ENCODE measurements at places on chromosomes 16 and 17.
A peak's percentile ranks its signal among the peaks of the same experiment; 100 is the strongest.

DNA sequence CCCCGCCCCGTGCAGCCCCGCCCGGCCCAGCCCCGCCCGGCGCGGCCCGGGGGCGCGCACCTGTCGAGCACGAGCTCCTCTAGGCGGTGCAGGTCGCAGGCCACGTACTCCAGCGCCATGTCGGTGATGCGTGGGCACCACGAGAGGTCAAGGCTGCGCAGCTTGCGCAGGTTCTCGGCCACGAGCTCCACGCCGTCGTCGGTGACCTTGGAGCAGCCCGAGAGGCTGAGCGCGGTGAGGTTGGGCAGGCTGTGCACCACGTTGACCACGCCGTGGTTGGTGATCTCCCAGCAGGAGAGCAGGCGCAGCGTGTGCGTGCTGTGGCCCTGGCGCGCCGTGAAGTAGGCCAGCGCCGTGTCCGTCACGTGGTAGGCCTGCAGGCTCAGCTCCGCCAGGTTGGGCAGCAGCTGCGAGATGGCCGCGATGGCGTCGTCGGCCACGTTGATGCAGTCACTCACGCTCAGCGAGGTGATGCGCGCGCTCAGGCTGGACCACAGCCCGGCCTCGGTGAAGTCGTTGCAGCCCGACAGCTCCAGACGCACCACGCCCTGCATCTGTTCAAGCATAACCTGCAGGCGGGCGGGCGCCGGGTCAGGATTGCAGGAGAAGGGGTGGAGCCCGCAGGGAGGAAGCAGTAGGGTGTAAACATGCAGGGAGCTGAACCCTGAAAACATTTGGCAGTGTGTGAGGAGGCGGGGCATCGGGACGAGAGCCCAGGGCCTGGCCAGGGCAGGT lies 5.3 kb upstream of the WDR24 start:
- peak; percentile 78 for DNase-seq

GRCh38 chr16:57021757-57022156 lies 32.4 kb downstream of the NLRC5 start:
- DNase-seq, result no peak

GRCh38 chr17:3903881-3904290 lies 11.0 kb upstream of the CAMKK1 start:
- no peak for DNase-seq

DNA sequence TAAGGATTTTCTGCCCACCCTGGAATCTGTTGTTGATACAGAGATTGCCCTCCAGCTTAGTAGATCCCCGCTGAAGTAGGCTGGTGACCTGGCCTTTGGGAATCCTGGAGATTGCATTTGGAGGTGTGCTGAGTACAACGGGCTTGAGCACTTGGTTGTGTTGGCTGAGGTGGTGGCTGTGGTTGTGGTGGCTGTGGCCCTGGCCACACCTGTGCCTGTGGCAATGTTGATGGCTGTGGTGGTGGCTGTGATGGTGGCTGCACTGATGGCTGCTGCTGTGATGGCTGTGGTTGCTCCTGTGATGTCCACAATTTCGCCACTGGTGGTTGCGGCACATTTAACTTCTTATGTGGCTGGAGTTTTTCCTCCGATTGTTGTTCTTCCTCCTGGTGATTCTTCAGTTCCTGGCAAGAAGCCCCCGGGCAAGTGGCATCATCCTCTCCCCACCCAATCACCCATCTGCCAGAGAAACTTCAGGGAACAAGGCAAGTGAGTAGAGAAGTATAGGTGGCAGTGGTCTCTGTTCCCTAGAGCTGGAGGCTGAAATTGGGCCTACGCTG lies 4.2 kb downstream of the CCDC200 start:
- no peak for DNase-seq

DNA sequence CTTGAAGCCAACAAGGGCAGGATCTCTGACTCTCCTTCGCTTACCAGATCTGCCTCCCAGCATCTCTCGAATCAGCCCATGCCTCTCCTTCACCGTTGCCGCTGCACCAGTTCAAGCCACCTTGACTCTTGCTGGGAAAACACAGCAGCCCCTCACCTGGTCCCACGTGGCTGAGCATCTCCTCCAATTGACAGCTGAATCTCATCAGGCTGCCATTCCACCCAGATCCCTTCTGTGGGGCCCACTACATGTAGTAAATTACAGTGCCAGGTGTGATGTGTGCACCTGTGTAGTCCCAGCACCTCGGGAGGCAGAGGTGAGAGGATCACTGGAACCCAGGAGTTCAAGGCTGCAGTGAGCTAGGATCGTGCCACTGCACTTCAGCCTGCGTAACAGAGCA lies 37.8 kb upstream of the C16orf78 start:
- no peak for DNase-seq

- no peak for DNase-seq
These were observed 74.6 kb downstream of the ZNF18 start for GRCh38 chr17:11922638-11923037.

DNA sequence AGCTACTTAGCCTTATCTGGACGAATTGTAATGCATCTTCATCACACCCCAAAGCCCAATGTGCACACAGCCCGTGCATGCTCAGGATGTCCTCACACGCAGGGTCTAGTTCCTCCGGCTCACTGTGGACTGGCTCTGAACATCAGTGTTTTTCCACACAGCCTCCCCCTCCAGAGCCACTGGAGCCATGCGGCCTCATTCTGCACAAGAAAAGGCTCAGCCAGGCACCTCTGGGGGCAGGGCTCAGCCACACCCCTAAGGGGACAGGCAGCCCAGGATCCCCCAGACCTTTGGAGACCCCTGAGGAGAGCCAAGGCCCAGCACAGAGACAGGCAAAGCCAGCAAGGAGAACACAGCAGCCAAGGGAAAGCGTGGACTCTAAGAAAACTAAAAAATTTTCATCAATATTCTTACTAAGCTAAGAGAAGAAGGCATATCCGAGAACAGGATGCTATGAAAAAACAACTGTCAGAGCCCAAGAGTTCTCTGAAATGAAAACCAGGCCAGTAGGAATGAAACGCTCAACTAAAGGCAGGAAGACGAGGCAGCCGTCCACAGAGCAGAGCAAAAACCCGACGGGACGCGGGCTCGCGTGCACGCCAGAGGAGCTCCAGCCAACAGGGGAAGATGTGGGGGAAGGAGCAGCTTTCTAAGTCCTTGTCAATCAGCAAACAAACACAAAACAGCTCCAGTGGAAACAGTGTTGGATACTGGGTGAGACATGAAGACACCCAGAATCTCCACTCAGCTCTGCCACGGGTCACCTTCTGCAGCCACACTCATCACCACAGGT lies 34.5 kb downstream of the MAP1LC3B start:
- DNase-seq, result no peak

DNA sequence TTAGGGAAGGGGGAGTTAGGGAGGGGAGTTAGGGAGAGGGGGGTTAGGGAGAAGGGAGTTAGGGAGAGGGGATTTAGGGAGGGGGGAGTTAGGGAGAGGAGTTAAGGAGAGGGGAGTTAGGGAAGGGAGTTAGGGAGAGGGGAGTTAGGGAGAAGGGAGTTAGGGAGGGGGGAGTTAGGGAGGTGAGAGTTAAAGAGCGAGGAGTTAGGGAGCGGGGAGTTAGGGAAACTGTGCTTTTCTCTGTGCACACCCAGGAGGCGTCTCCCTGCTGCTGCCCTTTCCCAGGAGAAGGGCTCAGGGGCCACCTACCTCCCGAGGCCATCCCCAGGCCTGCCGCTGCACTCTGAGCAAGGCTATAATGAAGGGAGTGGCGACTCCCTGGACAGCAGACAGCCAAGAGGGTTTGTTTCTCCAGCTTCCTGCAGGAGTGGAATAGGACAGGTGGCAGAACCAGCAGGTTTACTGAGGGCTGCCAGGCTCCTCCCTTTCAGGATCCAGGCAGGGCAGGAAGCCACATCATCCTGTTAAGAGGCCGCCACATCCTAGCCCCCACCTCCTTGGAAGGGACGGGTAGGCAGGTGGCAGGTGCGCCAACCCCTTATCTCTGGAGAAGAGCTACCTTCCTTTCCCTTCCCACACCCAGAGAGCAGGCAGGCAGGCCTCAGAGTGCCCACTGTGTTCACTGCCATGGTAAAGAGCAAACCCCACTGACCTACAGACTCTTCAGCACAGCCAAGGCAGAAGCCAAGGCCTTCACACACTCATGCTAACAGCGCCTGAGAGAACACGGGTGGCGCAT lies 4.3 kb downstream of the CANT1 start:
- DNase-seq, result no peak

DNA sequence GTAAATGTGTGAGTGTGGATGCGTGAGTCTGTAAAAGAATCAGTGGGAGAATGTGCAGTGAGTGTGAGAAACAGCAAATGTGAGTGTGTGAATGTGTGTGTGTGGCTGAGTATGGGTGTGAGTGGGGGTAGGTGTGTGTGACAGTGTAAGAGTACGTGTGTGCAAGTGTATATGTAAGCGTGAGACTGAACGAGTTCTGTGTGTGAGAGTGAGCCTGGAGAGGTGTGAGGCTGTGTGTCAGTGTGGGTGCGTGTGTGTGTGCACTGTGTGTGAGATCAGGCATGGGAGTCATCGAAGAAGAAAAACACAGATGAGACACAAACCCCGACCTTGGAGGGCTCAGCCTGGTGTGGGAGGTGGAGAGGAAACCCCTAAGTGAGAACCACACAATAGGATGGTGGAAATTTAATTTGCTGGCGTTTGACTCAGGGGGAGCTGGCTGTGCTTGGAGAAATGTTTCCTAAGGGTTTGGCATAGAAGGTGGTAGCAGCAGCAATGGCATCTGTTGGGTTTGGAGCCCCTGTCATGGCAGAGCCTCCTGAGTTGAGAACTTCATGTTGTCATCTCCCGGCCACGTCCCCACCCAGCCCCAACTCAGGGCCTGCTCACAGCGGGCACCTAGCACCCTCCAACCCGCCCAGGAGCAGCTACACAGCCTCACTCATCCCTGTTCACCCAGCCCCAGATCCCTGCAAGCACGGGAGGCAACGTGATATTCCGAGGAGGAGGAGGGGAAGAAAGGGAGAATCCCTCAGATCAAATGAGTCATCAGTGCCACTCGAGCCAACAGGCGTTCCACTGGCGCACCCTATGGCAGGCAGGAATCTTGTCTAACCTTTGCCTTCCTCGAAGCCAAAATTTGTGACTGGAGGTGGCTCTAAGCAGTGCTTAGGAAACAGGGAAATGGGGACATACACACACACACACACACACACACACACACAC lies 14.3 kb upstream of the NUBP1 start:
- DNase-seq, result peak; percentile 71

DNA sequence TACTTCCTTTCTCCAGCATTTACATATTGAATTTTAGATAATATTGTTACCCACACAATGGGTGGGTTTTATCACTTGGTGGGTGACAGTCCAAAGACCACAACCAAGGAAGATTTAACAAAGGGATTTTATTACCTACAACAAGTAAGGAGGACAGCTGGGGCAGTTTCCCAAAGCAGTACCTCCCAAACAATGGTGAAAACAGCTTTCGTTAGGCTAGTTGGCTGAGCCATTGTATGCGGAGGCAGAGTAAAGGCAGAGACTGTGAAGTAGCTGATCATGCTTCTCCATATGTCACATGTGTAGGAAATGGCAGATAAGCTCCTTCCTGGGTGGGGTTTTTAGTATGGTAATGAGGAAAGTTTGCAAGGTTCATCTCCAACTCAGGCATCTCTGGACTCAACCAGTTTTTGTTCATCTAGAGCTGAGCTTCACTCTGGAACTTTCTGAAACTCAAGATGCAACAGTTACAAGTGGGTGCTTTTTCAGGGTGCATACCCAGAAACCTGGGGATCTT lies 104.3 kb upstream of the PSMD7 start:
- no peak for DNase-seq

DNA sequence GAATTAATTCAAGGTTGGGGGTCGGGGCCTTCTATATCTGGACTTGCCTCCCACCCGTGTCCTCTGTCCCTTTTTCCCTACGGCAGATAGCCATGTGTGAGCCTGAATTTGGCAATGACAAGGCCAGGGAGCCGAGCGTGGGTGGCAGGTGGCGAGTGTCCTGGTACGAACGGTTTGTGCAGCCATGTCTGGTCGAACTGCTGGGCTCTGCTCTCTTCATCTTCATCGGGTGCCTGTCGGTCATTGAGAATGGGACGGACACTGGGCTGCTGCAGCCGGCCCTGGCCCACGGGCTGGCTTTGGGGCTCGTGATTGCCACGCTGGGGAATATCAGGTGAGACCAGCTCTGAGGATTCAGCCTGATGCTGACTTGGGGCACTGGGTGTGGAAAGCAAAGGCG lies 365 bp downstream of the AQP8 start:
- DNase-seq, result no peak

- DNase-seq, result no peak
These were observed 217.4 kb upstream of the ZFHX3 start for GRCh38 chr16:73265124-73265837.

GRCh38 chr17:14741491-14741890 lies 440.6 kb downstream of the HS3ST3B1 start:
- peak; percentile 42 for DNase-seq

Data from A549 (cell line).